NCI-H2171 (cell line): ENCODE measurements at places on chromosomes 16 and 17.

GRCh38 chr16:28982949-28983348 lies 1.9 kb upstream of the LAT start:
- DNase-seq, result no peak

GRCh38 chr16:5820472-5820871 lies 722.9 kb upstream of the EEF2KMT start:
- DNase-seq, result no peak

DNA sequence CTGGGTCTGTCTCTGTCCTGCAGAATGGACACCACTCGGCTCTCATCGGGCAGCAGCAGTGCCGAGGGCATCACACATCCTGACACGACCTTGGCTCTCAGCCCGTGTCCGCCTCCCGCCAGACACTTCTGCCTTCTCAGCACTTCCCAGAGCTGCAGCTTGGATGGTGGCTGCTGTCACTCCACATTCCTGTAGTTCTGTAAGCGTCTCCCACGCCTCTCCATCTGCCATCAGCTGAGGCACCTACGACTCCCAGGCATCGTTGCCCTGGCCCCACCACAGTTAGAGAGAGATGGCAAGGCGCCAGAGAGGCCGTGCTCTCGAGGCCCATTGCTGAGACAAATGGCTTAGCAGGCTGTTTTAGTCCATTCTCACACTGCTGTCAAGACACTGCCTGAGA lies 195.9 kb upstream of the CHMP6 start:
- peak; percentile 48 for DNase-seq

DNA sequence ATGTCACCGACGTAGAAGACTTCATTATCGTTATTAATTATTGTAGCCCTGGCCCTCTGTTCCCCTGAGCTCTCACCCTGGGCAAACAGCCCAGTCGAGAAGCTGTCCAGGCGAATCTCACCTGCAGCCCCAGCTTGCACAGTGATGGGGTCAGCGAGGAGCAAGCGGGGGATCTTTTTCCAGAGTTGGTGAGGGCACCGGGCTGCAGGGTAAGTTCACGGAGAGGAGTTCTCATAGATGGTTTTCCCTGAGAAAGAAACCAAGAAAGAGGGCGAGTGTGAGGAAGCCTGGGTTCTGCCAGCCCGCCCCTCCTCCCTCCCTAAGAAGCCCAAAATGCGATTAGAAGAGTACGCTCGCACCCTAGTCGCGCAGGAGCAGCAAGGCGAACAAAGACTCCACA lies 436 bp downstream of the SPAG5 start:
- DNase-seq, result no peak

- no peak for DNase-seq
Measured at GRCh38 chr17:7173687-7174602, 5.2 kb downstream of the ASGR1 start.

- no peak for DNase-seq
Measured at GRCh38 chr16:3017794-3018506, at the start of gene CLDN6. Gene CLDN6, minus strand, starts transcription at chr16:3018183. Its CDS starts 2,162 bp downstream, at chr16:3016021.

DNA sequence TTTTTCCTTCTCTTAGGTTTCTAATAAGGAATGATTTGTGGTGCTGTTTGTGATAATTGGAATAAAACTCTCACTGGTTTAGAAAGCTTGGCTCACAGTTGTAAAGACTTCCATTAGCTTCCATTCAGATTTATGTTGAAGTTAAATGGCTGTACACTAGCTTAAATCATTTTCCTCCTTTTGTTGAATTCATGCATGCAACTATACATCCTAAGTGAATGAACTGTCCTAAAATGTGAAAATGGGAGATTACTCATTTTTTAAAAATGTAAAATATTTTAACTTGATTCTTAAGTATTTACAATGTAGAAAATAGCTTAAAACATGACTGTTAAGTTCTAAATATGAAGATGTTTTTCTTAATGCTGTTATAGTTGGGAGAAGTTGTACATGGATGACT lies 15.2 kb downstream of the PRKCA start:
- no peak for DNase-seq

DNA sequence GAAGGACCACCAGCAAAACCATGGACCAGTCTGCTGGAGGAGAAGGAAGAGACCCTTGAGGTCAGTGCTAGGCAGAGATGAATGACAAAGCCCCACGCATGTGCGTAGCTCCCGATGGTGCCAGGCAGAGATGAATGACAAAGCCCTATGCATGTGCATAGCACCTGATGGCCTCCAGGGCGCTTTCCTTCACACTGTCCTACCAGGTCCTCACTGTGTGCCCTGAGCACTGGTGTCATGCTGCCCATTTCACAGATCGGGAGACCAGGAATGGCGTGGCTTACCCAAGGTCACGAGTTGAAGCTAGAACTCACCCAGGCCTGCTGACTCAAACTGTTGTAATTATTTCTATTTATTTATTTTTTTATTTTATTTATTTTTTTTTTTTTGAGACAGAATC lies 149.6 kb downstream of the KATNIP start:
- DNase-seq, result no peak

DNA sequence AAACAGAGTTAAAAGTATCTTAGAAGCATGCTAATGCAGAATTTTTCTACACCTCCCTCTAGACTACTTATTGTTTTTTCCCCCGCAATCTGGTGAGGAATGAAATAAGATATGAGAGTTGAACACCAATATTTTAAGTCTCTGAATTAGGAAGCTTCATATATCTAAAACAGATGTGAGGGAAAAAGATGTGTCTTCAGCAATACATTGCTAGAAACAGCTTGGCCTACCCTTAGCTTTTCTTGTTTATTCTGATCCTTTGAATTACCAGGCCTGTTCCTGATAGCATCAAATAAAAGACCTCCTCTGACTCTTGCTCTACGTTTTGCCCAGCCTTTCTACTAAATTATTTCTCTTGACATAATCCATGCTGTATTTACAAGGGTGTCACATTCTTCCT lies 221.8 kb downstream of the CDH11 start:
- DNase-seq, result no peak

DNA sequence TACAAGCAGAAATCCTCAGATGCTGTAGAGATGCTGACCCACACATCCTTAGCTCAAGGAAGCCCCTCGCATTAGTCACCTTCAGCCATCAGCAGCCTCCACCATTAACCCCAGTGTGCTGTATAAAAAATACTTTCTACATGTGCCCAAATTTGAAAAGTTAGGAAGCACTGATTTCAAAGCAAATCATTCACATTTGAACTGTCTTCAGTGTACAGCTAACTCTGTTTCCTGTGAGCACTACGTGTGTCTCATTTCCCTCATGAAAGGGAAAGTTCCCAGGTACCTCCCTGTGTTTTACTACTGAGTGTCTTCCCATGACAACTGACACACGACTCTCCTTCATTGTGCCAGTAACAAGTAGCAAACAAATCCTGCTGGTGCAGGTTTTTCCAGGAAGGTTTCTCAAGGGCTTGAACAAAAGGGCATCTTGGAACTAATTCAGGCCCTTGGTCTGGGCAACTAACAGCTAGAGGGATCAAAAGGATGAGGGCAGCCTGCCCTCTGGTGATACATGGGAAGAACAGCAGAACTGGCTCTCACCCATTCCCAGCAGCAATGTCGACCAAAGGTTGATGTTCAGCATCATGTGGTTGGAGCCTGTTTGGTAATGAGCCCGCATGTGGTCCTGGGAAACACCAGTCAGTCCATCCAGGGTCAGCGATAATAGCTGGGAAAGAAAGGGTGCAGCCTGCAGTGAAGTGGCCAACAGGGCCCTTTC lies 4.0 kb downstream of the SLC35B1 start:
- peak; percentile 12 for DNase-seq

DNA sequence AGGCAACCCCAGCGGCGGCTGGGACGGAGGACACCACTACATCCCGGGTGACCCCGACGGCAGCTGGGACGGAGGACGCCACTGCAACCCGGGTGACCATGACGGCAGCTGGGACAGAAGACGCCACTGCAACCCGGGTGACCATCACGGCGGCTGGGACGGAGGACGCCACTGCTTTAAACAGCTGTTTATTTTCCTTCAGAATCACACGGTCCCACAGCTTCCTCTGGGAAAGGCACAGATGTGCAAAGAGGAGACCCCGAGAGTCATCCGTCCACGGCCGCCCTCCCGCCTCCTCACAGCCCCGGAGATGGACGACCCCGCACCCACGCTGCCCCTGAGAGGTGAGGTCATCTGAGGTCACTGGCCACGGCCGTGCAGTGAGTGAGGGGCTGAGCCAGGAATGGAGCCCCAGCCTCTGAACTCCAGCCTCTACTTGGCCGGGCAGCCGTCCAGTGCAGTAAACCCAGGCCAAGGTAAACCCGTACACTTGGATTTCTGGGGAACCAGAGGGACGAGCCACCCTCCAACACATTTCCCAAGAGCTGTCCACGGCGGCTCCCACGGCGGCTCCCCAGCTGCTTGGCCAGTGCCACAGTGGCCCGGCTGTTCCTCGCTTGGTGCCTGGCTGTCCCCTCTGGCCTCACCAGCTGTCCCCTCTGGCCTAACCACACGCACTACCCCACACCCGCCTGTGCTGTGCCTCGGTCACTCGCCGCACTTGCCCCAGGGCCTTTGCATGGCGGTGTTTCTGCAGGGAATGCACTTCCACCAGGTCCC lies 43.2 kb upstream of the PABPN1L start:
- no peak for DNase-seq

DNA sequence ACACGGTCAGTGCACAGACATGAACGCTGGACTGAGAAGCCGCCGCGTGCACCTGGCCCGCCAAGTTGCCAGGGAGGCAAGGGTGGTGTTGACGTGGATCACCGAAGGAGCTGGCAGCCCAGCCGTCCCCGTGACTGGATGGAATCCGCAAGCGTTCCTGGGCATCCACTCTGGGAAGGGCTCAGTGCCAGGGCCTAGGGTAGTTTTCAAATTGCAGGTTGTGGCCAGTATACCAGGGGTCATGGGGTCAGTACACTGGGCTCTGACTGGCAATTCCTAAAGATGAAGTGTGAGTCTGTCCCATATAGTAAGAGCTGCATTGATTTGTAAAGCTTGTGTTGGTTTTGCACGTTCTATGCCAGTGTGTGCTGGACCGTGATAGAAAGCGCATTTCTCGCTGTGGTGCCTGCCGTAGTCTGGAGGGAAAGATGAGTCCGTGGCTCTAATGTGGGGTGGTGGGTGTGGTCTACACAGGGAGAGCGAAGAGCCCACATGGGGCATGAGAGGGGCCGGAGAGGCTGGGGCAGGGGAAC lies 21.1 kb upstream of the METRNL start:
- DNase-seq, result no peak

DNA sequence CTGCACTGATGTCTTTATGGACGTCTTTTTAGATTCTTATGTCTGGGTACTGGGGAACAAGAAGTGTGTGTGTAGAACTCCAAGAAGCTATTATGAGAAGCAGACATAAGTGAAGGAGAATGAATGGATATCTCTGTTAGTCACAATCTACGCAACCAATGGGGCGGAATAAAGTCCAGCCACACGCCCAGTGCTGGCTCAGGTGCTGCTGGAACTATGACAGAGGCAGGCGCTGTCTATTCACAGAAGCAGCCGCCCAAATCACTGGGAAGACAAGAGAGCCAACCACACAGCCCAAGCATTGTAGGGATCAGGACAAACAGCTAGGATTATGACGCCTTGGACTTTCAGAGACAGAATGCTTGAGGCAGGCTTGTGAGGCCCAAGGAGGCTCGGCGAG lies 43.9 kb upstream of the ICAM2 start:
- no peak for DNase-seq

- DNase-seq, result no peak
Measured at GRCh38 chr17:70013911-70014310, 61.1 kb upstream of the KCNJ16 start.

GRCh38 chr17:81666092-81666341 lies 388 bp downstream of the OXLD1 start:
- no peak for DNase-seq

- no peak for DNase-seq
Measured at GRCh38 chr17:32819035-32819434, 57.9 kb downstream of the MYO1D start.

- DNase-seq, result no peak
Measured at GRCh38 chr17:61418449-61418848, 18.8 kb downstream of the TBX2 start.

GRCh38 chr17:50274142-50274896 lies at the start of gene TMEM92:
Gene TMEM92, plus strand, starts transcription at chr17:50274466. Its CDS starts 36 bp downstream, at chr17:50274502.
- DNase-seq, result no peak

DNA sequence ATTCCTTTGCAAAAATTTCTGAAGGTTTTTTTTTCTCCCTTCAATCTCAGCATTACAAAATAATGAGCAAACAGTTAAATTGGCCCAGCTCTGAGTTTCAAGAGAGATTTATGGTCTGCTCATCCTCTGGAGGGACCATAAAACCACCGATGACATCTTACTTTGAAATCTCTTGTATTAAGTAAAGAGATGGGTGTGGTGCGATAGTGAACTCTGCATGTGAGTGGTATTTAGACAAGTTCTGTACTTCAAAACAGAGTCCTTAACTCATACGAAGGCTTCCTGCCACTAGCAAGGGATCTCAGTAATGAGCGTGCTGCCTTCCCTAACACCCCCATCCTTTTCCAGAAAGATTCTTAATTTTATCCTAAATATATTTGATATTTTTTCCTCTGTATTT lies 2.1 kb downstream of the FAM20A start:
- DNase-seq, result no peak

- DNase-seq, result no peak
Measured at GRCh38 chr16:66517586-66518263, 32.2 kb downstream of the TK2 start.

DNA sequence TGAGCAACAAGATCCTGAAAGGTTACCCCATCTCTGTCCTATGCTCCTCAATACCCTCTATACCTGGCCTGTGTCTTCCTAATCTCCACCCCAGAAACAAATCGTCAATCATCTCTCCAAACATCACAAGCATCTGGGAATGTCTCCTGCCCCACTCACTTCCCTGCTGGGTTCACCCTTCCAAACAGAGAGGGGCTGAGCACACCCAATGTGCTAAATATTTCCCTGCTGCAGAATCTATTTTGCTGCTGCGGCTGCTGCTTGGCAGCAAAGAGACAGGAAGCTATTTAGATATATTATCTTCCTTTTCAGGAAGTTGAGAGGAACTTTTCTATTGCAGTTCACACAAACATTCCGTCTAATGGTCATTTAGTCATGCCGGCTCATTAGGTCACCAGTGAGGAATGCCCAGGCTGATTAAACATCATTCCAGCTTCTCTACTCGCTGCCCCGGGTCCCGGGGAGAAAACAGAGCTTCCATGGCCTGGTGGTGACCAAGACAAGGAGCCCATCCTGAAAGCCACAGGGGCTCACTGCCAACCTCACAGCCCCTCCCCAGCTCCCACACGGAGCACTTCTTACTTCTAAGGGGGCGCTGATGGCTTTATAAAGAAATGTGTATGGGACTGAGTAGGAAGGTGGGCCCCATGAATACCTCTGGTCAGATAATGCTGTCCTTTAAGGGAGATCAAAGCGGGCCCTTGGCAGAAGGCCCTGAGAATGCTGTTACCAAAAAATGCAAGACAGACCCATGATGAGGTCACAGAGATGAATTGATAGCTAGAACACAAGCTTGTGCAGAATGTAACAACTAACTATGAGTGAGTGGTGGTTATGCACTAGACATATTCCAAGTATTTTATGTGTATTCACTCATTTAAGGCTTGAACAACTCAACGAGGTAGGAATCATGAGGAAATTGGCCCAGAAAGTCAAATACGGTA lies 218.3 kb downstream of the SOX9 start:
- no peak for DNase-seq
